ENCODE measurements at places on chromosomes 2 and 18.
A peak's percentile ranks its signal among the peaks of the same experiment; 100 is the strongest.

DNA sequence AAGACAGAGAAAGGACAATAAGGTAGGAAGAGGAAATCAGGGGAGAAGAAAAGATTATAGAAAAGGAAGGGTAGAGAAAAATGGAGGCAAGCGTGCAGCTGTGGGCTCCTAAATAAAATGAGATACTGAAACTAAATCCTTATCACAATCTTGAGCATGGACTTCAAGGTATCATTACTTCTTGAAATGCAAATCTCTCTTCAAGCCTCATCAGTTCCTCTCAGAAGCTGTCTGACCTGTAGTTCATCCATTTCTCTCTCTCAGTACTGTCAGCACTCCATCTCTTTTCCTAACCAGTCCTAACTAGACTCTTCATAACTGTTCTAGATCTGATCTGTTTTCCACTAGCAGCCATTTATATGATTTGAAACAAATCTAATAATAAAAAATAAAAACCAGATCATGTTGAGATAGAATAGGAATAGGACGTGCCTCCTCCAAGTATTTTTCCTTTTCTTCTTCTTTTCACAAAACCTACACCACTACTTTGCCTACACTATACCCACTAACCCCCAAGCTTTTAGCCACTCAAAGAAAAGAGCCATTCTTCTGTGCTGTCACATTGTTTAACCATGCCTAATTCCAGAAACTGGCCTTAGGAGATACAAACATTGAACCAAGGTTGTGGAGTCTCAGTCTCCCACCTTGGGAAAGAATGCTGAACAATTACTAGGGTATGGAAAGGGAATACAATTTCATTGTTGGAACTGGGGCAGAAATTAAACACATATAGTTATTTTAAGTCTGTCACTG is 21.1 kb downstream of the BABAM2 start:
- ATAC-seq, result no peak

- ATAC-seq, result no peak
Measured at GRCh38 chr2:100934504-100935371, 67.4 kb upstream of the RPL31 start.

GRCh38 chr2:117875786-117876185 is 61.3 kb downstream of the DDX18 start:
- ATAC-seq, result no peak

DNA sequence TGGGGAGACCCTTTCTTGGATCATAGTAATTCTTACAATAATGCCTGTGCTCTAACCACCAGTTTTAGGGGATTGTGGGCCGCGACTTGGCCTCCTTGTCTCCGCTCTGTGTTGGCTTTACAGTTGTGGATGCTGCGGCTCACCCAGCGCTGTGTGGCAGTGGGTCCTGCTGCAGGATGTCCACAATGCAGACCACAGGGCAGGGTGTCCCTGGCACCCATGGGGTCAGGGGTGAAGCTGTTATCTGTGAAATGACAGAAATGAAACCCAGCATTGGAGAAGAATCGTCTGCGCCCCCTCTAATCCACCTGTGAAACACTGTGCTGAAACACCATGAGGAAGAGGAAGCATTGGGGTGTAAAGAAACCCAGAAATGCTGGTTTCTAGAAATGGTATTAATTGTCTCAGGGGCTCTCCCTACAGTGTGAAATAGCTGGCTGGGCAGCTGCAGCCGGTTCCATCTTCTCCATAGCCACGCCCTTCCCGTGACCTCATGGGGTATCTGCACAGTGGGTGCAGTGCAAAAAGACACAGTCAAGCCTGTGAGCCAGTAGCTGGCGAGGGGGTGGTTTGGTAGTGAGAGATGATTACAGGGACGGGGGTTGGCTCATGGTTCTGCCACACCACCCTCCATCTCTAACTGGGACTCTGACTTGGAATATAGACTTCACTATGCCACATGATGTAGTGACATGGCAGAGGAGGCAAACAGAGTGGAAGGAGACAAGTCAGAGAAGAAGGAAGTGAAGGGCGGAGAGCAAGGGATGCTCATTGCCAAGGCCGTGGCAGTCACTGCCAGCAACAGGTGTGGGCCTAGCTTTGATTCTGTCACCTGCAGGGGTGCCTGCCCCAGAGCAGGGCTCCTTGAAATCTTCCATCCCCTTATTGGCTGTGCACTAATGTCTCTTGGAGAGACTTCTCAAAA is 16.2 kb downstream of the INPP4A start:
- peak; percentile 9 for ATAC-seq

DNA sequence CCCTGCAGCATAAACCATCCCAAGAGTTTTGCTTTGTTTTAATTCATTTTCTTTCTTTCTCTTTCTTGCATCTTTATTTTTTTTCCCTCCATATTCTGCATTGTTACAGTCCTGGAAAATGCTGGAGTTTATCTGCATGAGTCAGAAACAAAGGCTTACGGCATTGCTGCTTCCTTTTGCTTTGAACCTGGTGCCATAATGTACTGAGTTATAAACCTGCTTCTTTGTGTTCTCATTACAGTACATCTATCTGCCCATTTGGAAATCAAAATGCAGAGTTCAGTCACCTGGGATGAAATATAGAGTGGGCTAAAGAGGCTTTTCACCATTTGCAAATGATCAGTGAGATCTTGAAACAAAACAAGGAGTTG is 1009.2 kb upstream of the FANCL start:
- ATAC-seq, result peak; percentile 57

DNA sequence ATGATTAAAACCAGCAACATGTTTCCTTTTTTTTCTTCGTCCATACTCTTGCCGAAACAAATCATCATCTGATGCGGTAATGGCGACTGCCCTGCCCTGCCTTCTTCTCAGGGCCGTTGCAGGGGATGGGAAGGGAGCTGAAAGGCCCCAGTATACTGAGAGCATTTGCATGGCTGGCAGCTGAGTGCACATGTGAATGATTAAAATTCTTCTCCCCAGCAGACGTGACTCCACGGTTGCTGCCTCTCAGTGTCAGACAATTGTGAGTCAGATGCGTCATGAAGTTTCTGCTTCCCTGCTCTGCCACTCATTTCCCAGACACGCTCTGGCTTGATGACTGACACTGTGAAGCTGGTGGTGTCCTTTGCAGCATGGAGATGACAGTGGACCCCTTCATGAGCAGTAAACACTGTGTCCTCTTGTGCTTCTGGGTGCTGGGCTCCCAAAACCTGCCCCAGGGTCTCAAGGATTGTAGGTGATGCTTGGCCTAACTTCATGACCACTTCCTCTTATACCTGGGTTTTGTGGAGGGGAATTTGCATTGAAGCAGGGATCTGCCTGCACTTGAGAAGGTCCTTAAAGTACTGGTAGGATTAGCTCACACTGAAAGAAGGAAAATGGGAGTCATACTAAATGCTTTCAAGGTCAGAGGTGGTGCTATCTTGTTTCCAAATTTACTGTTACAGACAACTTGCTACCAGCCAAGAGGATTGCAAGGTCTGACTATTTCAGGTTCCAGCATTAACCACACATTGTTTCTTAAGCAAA is 222.5 kb upstream of the COPS8 start:
- ATAC-seq, result peak; percentile 93

- ATAC-seq, result no peak
Measured at GRCh38 chr2:201953880-201954279, 79.8 kb upstream of the FZD7 start.

DNA sequence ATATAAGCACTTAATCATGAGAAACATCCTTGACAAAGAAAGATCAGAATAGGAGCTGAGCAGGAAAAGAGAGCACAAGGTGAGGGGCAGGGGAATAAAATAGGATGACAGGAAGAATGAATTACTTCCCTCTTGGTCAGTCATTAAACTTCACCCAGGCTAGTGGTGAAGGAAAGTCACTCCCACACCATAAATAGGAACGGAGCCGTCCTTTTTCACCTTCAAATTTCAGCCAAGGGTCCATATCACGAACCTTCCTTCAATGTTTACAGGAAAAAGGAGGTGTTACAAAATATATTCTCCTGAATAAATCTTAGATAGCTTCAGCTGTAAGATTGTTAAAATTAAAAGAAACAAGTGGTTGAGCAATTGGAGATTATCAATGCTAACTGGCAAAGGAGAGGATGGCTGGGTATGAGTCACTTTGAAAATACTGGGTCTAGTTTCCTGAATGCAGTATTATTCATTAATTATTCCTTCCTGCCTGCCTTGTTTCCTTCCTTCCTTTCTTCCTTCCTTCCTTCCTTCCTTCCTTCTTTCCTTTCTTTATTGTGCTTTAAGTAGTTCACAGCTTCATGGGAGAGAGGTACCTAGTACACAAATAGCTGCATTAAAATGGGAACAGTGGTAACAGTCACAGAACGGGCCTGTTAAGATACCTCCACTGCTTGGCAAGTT is 292.3 kb upstream of the ID2 start:
- no peak for ATAC-seq

DNA sequence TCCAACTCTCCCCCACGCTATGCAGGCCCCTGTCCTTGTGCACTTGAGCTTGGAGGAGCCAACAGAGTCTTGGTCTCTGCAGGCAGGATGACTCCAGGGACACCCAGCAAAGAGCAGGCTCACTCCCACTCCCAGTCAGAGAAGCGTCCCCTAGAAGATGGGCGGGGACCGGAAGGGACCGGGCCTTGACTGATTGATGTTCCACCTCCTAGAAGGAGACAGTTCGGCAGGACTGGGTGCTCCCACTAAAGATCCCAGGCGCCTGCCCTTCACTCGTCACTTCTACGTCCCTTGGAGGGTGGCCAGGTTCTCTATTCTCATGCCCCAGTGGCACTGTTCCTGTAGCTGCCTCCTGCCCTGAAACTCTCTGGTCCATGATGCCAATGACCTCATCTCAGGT is 3.2 kb upstream of the SP100 start:
- no peak for ATAC-seq

DNA sequence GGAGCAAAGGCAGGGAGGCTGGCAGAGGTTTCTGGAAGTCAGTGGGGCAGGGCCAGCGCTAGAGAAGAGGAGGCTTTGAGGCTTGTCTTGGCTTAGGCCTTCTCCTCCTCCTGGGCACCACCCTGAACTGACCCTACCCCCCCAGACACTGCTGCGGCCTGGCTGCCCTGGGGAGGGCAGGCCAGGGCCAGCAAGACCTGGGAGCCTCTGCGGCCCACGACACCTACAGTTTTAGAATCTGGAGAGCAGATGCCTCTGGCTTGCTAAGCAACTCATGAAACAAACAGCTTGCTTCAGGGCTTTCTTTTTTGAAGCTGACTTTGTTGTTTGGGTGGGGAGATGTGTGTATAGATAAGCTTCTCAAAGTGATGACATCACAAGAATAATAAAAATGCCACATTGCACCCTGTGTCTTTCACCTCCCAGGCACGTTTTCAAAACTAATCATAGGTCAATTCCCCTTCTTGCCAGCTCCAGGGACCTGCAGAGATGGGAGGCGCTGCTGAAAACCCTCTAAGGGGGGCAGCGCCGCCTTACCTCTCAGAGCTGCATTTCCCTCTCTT is 46.2 kb upstream of the SMAD7 start:
- ATAC-seq, result peak; percentile 65

- ATAC-seq, result no peak
Measured at GRCh38 chr18:65206551-65207260, 544.1 kb upstream of the CDH7 start.
